SK-N-DZ (cell line): ENCODE measurements at places on chromosomes 1 and 21.

DNA sequence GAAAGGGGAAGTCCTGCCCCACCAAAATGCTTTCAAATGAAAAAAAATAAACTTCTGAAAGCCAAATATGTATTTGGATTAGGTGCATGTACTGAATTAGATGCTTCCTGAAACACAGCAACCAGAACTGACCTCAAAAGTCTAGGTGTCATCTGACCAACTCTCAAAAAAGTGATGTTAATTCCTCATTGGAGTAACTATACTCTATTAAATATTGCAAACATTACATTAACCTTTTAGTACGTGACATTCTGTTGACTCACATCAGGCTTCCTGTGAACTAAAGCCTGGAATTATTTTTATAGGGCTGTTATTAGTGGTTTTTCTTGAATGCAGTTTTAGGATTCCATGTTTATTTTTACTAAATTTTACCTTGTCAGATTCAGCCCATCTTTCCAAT lies 73.5 kb downstream of the ASTN1 start:
- DNase-seq, result no peak

DNA sequence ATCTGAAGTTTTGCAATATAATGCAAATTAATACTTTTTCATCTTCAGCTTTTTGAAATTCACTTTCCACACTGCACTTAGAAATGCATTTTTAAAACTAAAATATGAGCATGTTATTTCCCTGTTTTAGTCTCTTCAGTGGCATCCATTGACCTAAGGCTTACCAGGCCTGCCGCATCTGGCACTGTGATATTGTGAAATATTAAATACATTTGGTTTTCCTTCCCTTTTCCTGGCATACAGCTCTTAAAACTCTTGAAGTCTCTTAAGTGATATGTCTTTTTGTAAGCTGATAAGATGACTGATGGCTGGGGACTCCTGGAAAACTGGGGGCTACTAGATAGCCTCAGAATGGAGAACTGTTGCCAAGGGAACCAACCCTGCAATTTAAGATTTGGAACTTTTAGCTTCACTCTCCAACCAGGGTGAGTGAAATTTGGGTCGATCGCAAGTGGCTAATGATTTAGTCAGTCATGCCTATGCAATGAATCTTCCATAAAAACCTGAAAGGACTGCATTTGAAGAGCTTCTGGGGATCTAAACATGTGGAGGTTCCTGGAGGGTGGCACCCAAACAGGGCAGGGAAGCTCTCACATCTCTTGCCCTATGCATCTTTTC lies 75.5 kb upstream of the PDC start:
- no peak for DNase-seq

DNA sequence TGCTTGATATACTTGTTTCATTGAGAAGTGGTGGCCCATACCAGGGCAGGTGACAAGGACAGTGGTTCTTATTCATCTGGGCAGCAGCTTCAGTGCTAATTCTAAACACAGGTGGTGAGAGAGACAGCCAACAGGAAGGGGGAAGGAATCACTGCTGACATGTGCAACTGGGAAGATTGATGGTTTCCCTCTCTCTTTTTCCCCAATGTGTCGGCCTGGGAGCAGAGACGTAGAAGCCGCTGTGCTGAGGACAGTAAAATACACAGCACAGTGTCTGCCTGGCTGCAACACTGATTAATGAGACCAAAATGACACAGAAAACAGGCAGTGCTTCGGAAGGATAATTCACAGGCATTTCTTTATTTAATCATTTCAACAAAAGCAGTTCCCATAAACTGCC lies 48.8 kb downstream of the WARS2 start:
- DNase-seq, result no peak

GRCh38 chr1:234879147-234880080 lies 249.2 kb downstream of the TOMM20 start:
- no peak for DNase-seq

GRCh38 chr1:225435487-225435886 lies 7.6 kb upstream of the LBR start:
- DNase-seq, result peak; percentile 35

GRCh38 chr1:66300972-66301451 lies 232.9 kb upstream of the SGIP1 start:
- DNase-seq, result no peak

GRCh38 chr1:168430321-168430720 lies 113.5 kb downstream of the XCL2 start:
- no peak for DNase-seq

DNA sequence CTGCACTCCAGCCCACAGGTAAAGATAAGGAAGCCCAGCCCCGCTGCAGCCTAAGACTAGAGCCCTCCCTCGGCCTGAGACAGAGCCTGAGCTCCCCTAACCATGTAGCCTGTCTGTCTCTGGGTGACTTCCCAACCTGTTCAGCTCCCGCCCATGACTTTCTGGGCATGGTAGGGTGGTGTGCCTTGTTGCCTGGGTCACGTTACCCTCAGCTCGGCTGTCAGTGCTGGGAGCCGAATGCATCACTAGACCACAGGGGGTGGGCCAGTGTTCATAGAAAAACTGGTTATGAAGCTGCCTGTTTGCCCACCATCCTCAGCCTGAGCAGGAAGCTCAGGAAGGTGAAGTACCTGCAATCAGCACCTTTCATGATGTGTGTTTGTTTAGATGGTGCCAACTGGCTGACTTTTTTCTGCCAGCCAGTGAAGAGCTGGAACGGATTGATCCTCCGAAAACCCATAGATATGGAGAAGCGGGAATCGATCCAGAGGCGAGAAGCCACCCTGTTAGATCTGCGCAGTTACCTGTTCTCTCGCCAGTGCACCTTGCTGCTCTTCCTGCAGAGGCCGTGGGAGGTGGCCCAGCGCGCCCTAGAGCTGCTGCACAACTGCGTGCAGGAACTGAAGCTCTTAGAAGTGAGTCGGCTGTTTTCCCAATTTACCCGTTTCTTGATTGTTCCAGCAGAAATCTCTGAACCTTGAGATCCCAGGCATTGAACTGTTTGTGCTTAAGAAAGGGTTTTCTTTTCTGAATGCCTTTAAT lies 43.9 kb upstream of the PWP2 start:
- DNase-seq, result no peak

DNA sequence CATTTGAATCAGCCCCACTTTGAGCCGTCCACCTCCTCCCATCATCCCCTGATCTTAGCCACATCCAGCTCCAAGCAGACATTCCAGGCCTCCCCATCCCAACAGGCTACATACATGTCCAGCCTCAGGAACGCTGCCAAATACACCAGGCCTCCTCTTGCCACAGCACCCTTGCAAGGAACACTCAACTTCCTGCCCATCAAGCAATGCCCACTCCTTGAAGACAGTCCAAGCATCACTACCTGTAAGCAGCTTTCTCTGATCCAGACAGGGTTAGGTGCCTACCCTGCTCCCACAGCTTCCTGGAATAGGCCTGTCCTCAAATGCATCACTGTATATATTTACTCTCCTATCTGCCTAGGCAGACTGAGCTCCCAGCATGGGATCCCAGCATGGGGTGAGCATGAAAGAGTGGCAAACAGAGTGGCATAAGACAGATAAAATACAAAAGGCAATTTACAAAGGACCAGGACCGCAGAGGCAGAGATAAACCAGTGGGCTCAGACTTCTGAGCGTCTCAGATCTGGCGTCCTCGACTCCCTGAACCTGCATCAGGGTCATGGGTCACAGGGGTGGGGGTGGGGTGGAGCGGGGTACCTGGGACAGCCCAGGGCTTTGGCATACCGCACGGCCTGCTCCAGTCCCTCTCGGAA lies 816 bp downstream of the HYI start:
- DNase-seq, result no peak

- DNase-seq, result no peak
These were observed 17.0 kb upstream of the SH2D2A start for GRCh38 chr1:156833603-156834002.

- no peak for DNase-seq
These were observed 247.9 kb downstream of the GRIK1 start for GRCh38 chr21:29691616-29692491.

GRCh38 chr1:60989749-60990713 lies 92.3 kb upstream of the NFIA start:
- peak; percentile 56 for DNase-seq

DNA sequence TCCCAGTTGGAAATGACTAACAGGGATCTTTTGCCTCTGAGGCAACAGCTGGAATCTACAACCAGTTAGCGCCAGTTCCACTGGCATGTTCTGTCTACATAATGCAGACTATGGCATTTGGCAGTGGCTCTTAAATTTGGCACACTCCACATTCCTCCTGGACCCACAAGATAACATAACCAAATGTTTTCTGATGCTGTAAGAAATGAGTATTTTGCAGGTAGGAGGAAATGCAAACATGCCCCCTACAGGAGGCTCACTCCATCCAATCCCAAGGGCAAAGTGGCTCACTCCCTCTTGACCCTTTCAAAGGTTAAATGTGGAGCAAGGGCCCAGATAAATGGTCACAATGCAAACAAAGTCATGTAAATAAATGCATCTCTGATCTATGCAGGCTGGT lies 129.2 kb upstream of the PROX1 start:
- no peak for DNase-seq

DNA sequence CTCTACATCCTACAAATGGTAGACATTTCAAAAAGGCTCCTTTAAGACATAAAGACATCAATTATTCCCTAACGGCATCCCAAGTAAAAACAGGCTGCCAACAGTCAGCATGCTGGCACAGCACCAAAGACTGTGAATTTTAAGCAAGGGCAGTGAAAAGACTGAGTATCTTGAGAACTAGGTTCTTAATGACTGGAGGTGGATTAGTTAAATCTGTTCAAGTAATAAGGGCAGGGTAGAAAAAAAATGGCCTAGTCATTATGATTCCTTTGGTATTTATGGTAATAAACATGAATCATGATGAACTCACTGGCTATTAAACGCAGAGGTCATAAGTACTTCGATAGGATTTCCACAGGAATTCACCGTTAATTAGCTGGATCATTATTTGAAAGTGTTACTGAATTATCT lies 75.2 kb downstream of the KIFAP3 start:
- no peak for DNase-seq

GRCh38 chr1:186849271-186849671 lies 20.5 kb downstream of the PLA2G4A start:
- DNase-seq, result no peak

- no peak for DNase-seq
These were observed 92.5 kb downstream of the ITSN1 start for GRCh38 chr21:33734818-33735217.

DNA sequence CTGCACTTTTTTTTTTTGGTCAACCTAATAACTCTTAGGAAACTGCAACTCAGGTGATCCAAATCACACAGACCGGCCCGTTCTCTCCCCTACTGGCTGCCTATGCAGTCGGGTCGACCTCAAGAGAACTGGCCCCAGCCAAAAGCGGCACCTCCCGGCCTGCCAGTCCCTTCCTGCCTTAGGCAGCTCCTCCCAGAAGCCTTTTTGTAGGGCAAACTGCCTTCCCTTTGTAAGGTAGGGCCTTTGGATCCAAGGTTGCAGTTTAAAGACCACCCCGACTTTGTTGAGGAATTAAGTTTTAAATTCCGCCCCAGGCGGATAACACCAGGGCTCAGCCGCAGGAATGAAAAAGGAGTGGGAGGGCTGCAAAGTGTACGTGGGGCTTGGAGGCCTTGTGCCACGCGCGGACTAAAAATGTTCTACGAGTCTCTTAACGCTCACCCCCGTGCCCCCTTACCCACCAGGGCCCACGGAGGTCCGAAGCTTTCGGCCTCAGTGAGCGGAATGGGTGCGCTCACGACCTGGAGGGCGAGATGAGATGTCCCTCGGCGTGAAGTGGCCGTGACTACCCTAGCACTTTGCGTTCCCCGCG lies 642 bp upstream of the ST3GAL3 start:
- no peak for DNase-seq

DNA sequence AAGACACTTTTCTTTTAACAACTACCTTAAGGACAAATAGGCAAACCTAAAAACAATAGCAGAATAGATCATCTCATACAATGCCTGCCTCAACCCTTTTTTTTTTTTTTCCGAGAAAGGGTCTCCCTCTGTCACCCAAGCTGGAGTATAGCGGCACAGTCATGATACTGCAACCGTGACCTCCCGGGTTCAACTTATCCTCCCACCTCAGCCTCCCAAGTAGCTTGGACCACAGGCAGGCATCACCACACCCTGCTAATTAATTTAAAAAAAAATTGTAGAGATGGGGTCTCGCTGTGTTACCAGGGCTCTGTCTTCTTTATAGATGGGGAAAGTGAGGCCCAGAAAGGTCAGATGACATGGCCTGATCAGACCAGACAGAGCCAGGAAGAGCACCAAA lies 7.9 kb downstream of the SH3BGRL3 start:
- no peak for DNase-seq
